ENCODE measurements at places on chromosomes 4 and X. TPM values are rescaled to one million over a fixed set of nuclear protein-coding genes. Genes with fewer than 3 reads are reported as not detected.

Gene CLNK
- total RNA-seq: not detected

Gene PAK3
- total RNA-seq: 0.27 TPM

Gene GIMD1
- total RNA-seq: not detected

Gene GRK4
- 9.0 TPM for total RNA-seq

Gene COX18
- 17.0 TPM for total RNA-seq

Gene MAGED4B
- total RNA-seq: 1.5 TPM

Gene HSFX3
- 0.25 TPM for total RNA-seq

Gene CXCL6
- not detected for total RNA-seq

Gene DTHD1
- total RNA-seq: not detected

Gene L1CAM
- 4.0 TPM for total RNA-seq

Gene PCDH10
- 0.14 TPM for total RNA-seq

Gene EREG
- total RNA-seq: not detected

- no peak for DNase-seq
- no peak overlapping the region for H3K4me3 ChIP-seq
- H3K27me3 ChIP-seq: no peaks in the 10 kb centered on the region
- H3K27ac ChIP-seq: no peak overlapping the region
These were observed 21.1 kb downstream of the ANXA5 start for GRCh38 chr4:121675715-121676114.

- no peak overlapping the region for H3K4me3 ChIP-seq
- H3K27me3 ChIP-seq: no peaks in the 10 kb centered on the region
- no peak for DNase-seq
- no peak overlapping the region for H3K27ac ChIP-seq
- H3K4me1 ChIP-seq: no peaks in the 10 kb centered on the region
These were observed 23.0 kb upstream of the CPLX1 start for GRCh38 chr4:848803-849477.

DNA sequence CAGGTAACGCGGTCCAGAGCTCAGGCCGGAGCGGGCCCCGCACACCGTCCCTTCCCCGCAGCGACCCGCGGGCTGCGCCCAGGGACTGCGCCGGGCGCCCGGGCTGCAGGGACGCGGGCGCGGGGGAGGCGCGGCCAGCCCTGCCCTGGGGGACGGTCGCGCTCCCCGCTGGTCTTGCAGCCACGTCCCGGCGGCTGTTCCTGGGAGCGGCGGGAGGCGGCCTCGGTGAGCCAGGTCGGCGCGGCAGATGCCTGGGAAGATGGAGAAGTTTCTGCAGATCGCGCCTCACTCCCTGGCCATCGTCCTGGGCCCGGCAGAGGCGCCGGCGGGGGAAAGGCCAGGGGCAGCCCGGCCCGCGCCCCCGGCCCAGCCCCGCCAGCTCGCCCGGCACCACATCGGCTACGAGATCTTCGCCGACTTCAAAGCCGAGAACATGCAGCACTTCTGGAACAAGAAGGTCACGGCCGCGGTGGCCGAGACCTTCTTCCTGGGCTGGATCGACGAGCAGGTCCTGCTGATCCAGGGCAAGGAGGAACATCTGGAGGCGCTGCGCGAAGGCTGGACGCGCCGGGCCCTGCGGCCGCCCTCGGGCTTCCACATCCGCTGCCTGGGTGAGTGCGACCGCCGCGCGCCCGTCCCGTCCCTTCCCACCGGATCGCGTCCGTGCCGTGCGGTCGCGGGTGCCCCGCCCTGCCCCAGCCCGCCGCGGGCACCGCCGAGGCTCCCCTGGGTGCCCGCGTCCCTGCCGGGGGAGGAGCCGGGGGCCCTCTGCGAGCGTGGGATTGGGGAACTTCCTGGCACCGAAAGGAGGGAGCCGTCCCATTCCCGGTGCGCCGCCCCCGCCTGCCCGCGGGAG lies 107.4 kb upstream of the STOX2 start:
- DNase-seq: peak; percentile 36
- peak overlapping the region; percentile 82 for H3K4me3 ChIP-seq
- H3K36me3 ChIP-seq: no peaks in the 10 kb centered on the region
- peak overlapping the region; percentile 91 for H3K27ac ChIP-seq
- H3K4me1 ChIP-seq: peaks cover 39% of the 10 kb centered on the region

GRCh38 chrX:118855681-118856310 lies 32.2 kb downstream of the ZCCHC12 start:
- H3K27me3 ChIP-seq: no peaks in the 10 kb centered on the region
- no peaks in the 10 kb centered on the region for H3K36me3 ChIP-seq
- DNase-seq: no peak
- H3K4me1 ChIP-seq: no peaks in the 10 kb centered on the region
- no peak overlapping the region for H3K4me3 ChIP-seq
- H3K27ac ChIP-seq: no peak overlapping the region

- DNase-seq: no peak
- no peak overlapping the region for H3K27ac ChIP-seq
- H3K4me1 ChIP-seq: no peaks in the 10 kb centered on the region
- H3K27me3 ChIP-seq: no peaks in the 10 kb centered on the region
These were observed 633.5 kb upstream of the FAT1 start for GRCh38 chr4:187357045-187357643.

DNA sequence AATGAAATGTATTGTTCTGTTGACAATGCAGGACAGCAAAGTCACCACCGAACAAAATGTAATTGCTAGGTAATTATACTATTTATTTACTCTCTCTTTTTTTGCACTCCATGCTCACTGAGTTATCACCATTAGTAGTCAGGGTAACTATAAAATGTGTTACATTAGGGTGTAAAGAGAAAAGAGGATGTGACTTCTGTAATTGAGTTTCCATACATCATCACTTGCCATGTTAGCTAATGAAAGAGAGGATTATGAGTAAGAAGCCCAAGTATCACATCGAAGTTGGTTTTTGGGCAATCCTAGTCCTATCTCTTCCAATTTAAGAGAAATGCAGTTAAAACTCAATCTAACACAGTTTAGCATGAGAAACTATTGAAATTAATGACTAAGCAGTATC lies 7.6 kb downstream of the ZXDA start:
- H3K36me3 ChIP-seq: no peaks in the 10 kb centered on the region
- H3K27ac ChIP-seq: peak overlapping the region; percentile 82
- H3K27me3 ChIP-seq: no peaks in the 10 kb centered on the region
- H3K4me1 ChIP-seq: peaks cover 72% of the 10 kb centered on the region
- no peak overlapping the region for H3K4me3 ChIP-seq

- no peak overlapping the region for H3K27ac ChIP-seq
- no peaks in the 10 kb centered on the region for H3K27me3 ChIP-seq
- DNase-seq: peak; percentile 13
- peaks cover 46% of the 10 kb centered on the region for H3K36me3 ChIP-seq
- peaks cover 54% of the 10 kb centered on the region for H3K4me1 ChIP-seq
These were observed 26.4 kb downstream of the NOP14 start for GRCh38 chr4:2936773-2937145.

- no peaks in the 10 kb centered on the region for H3K36me3 ChIP-seq
- H3K27me3 ChIP-seq: no peaks in the 10 kb centered on the region
- no peak for DNase-seq
- no peak overlapping the region for H3K4me3 ChIP-seq
- peaks cover 27% of the 10 kb centered on the region for H3K4me1 ChIP-seq
- no peak overlapping the region for H3K27ac ChIP-seq
These were observed 3.2 kb upstream of the KLF3 start for GRCh38 chr4:38660838-38661237.

DNA sequence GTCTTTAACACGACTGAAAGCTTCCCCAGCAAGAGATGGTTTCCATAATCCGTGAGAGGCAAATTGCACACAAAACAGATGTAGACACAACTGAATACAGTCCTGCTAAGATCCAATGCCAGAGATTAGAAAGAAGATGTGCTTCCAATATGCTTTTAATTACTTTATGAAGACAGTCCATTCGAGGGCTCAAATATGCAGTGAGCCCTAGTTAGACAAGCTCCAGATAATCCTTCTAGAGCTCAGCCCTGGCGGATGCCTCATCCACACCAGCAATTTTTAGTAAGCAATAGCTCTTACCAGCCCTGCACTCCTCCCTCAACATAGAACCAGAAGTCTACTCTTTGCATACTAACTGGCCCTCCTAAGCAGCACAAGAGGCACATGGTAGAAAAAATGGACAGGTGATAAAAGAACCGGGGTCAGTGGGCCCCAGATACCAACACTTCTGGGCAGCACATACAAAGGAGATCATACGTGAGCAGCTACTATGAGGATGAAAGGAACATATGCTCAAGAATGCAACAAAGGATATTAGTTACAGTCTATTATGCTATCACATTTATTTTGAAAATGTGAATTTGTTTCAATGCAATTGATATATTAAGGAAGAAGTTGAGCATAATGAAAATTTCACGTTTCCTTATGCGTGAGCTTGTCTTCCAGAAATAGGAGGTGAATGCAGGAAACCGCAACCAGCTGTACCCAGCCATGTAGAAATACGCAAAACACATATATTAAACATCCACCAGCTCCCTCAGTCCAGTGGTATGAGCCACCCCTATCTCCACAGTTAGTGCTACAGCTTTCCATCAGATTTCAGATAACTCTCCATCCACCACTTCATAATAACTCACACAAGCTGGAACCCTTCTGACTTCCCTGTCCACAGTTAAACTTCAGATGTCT lies 34.3 kb downstream of the GPC4 start:
- no peaks in the 10 kb centered on the region for H3K36me3 ChIP-seq
- no peaks in the 10 kb centered on the region for H3K27me3 ChIP-seq
- DNase-seq: no peak
- no peak overlapping the region for H3K4me3 ChIP-seq

GRCh38 chr4:7668271-7668670 lies 233.5 kb upstream of the PSAPL1 start:
- no peak overlapping the region for H3K4me3 ChIP-seq
- no peak for DNase-seq
- no peaks in the 10 kb centered on the region for H3K4me1 ChIP-seq
- H3K27me3 ChIP-seq: peaks cover 29% of the 10 kb centered on the region
- no peaks in the 10 kb centered on the region for H3K36me3 ChIP-seq
- no peak overlapping the region for H3K27ac ChIP-seq

DNA sequence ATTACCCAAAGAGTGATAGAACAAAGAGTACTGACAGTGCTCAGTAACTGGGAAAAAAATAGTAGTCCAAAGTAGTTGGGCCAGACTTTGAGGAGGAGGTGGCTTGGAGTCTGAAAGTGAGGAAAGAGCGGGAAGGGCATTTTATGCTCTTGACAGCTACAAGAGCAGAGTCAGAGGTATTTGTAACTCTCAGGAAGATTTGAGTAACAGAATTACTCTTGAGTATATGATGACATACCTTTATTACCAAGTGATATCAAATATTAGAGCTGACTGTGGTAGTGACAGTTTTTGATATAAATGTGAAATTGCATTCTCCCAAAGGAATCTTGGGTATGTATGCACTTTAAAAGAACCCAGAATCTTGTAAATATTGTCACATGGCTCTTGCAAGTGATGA lies 2.2 kb downstream of the SLAIN2 start:
- peak overlapping the region; percentile 93 for H3K4me3 ChIP-seq
- H3K27me3 ChIP-seq: no peaks in the 10 kb centered on the region
- no peaks in the 10 kb centered on the region for H3K36me3 ChIP-seq
- H3K4me1 ChIP-seq: peaks cover 79% of the 10 kb centered on the region
- no peak for DNase-seq
- peak overlapping the region; percentile 98 for H3K27ac ChIP-seq

DNA sequence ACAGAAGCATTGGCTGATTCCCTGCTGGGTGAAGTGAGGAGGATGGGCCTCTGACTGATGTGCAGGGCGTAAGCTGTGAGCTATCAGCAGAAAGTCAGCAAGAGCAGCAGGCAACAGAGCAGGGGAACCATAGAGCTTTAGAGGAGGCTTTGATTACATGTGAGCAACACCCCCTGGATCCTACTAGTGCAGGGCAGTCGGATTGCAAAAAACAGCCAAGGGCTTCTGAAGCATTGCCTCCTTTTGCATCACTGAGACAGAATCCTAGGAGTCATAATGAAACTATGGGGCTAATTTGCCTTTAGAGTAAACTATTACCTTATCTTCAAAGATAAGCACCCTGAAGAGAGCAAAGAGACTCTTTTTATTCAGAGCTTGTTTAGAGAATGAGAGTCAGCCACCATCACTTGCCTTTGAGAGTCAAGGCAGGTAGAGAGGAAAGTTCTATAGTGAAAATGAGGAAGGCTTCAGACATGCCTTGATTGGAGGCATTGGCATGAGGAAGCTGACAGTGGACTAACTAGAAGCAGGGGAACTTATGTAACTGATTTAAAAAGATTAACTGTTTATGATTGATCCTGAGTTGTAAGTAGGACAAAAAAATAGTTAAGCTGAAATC lies 420.3 kb downstream of the PDHA2 start:
- H3K4me3 ChIP-seq: no peak overlapping the region
- no peak overlapping the region for H3K27ac ChIP-seq
- H3K36me3 ChIP-seq: no peaks in the 10 kb centered on the region
- H3K27me3 ChIP-seq: no peaks in the 10 kb centered on the region

DNA sequence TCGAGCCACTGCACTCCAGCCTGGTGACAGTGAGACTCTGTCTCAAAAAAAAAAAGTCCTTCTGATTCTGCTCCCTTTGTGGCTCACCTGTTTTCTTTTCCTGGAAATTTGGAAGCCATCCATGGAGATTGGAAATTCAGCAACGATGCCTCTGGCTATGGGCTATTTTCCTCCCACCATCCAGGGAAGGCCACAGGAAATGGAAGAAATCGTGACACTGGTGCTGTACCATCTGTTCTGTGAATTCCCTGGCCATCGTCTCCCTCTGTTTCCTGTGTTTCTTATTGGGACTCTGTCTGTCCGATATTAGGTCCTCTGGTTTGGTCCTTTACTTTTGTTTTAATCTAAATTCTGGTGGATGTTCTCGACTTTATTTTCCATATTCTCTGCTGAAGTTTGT lies 29.4 kb upstream of the ADRA2C start:
- H3K4me3 ChIP-seq: no peak overlapping the region
- H3K27ac ChIP-seq: no peak overlapping the region
- peaks cover 90% of the 10 kb centered on the region for H3K27me3 ChIP-seq
- H3K4me1 ChIP-seq: no peaks in the 10 kb centered on the region
- H3K36me3 ChIP-seq: no peaks in the 10 kb centered on the region

DNA sequence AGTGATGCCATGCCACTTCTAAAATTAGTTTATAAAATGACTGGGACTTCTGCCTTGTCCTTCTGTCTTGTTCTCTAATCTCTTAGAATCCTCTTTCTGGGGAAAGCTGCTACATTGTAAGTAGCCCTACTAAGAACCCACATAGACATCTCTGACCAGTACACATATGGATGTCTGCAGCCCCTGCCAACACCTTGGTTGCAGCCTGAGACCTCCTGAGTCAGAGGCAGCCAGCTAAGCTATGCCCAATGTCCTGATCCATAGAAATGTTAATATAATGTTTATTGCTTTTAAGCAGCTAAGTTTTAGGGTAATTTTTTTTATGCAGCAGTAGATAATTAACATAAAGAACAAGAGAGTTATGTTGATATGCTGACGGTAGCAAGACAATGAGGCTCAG lies 1029.5 kb upstream of the INTU start:
- H3K27me3 ChIP-seq: no peaks in the 10 kb centered on the region
- H3K27ac ChIP-seq: no peak overlapping the region
- no peak overlapping the region for H3K4me3 ChIP-seq
- no peak for DNase-seq
- no peaks in the 10 kb centered on the region for H3K36me3 ChIP-seq

DNA sequence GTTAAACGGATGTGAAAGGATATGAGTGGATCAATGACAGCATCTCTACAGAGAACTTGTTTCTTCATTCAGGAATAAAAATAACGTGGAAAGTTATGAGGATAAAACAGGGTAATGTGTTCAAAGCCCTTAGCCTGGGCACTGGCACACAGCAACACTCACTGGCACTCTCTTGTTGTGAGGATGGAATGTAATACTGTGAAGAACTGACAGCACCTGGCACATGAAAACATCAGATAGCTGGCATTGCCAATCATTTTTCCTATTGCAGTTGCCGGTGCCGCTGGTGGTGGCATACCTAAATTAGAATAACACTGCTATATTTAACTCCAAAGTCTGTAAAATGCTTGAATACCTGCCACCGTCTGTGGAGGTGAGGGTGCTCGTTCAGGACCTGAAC lies 1061.2 kb downstream of the DMD start:
- peak overlapping the region; percentile 33 for H3K27ac ChIP-seq
- no peak overlapping the region for H3K4me3 ChIP-seq
- peaks cover under 1% of the 10 kb centered on the region for H3K4me1 ChIP-seq
- DNase-seq: peak; percentile 10

Measured in left ventricle myocardium inferior (tissue), 1 donor.